ENCODE measurements at places on chromosomes 16 and 17. TPM values are rescaled to one million over a fixed set of nuclear protein-coding genes. Genes with fewer than 3 reads are reported as not detected.

GRCh38 chr17:35725802-35726126 lies 5.7 kb upstream of the RASL10B start:
- peaks cover 5% of the 10 kb centered on the region for H3K36me3 ChIP-seq
- no peak overlapping the region for H3K4me3 ChIP-seq
- H3K27ac ChIP-seq, result no peak overlapping the region
- DNase-seq, result no peak
- no peaks in the 10 kb centered on the region for H3K4me1 ChIP-seq

- no peaks in the 10 kb centered on the region for H3K27me3 ChIP-seq
- no peak overlapping the region for H3K27ac ChIP-seq
- H3K36me3 ChIP-seq, result no peaks in the 10 kb centered on the region
- DNase-seq, result no peak
- H3K4me1 ChIP-seq, result no peaks in the 10 kb centered on the region
Measured at GRCh38 chr17:32960815-32961214, 30.8 kb upstream of the SPACA3 start.

DNA sequence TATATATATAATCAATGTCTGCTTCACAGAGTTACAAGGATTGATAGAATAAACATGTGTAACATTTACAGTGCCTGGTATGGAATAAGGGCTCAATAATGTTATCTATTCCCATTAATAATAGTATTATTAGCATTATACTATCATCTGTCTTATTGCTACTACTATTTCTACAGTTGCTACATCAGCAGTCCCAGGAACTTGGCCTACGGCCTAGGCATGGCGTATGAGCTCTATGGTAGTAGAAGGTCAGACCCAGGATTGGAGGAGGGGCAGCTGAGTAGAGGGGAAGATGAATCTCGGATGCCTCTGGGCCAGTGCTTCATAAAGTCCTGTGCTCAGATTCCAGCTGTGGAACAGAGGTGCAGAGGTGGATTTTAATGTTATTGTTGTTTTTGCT lies 146.3 kb upstream of the TBX2 start:
- no peaks in the 10 kb centered on the region for H3K36me3 ChIP-seq
- H3K4me1 ChIP-seq, result peaks cover 9% of the 10 kb centered on the region
- no peaks in the 10 kb centered on the region for H3K27me3 ChIP-seq
- H3K4me3 ChIP-seq, result no peak overlapping the region
- DNase-seq, result peak; percentile 62

The HAP1 gene
- total RNA-seq, result 0.06 TPM

The ST6GALNAC1 gene
- total RNA-seq, result 2.3 TPM

The CFAP97D1 gene
- total RNA-seq, result not detected

The KCNH4 gene
- 0.15 TPM for total RNA-seq
